Central memory CD8-positive, alpha-beta T cell (primary cell): ENCODE measurements at places on chromosomes 6 and 20.

- peaks cover under 1% of the 10 kb centered on the region for H3K27me3 ChIP-seq
- H3K36me3 ChIP-seq, result no peaks in the 10 kb centered on the region
- peaks cover 10% of the 10 kb centered on the region for H3K4me1 ChIP-seq
- H3K27ac ChIP-seq, result no peak overlapping the region
- DNase-seq, result no peak
Measured at GRCh38 chr20:44576297-44576696, 6.1 kb upstream of the PKIG start.

- H3K27me3 ChIP-seq, result peaks cover 56% of the 10 kb centered on the region
- H3K4me3 ChIP-seq, result no peak overlapping the region
- no peak overlapping the region for H3K27ac ChIP-seq
- DNase-seq, result no peak
- H3K36me3 ChIP-seq, result no peaks in the 10 kb centered on the region
- peaks cover 16% of the 10 kb centered on the region for H3K4me1 ChIP-seq
Measured at GRCh38 chr6:169886631-169887227, 135.3 kb downstream of the ERMARD start.

DNA sequence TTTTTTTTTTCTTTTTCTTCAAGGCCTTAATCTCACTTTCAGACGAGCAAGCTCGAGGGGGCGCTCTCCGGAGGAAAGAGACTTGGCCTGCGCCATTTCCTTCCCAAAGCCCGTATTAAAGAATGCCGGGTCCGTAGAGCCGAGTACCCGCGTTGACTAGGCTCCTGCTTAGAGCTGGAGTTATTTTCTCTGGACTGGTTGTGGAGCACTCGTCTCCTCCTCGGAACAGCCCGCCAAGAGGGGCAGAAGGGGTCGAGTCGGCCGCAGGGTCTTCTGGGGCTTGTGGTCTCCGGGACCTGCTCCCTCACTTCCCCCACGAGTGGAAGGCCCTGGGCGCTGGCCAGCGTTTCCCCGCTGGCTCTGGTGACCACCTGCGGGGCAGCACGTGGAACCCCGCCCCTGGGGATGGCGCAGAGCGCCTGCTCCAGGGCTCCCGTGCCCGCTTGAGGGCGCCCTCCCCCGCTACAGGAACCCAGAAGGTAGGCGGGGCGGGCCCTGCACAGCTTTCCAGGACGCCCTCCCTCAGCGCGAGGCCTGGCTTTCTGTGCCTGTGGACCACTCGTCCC is 2.7 kb upstream of the MEI4 start:
- no peak overlapping the region for H3K4me3 ChIP-seq
- H3K36me3 ChIP-seq, result no peaks in the 10 kb centered on the region
- H3K27ac ChIP-seq, result no peak overlapping the region

DNA sequence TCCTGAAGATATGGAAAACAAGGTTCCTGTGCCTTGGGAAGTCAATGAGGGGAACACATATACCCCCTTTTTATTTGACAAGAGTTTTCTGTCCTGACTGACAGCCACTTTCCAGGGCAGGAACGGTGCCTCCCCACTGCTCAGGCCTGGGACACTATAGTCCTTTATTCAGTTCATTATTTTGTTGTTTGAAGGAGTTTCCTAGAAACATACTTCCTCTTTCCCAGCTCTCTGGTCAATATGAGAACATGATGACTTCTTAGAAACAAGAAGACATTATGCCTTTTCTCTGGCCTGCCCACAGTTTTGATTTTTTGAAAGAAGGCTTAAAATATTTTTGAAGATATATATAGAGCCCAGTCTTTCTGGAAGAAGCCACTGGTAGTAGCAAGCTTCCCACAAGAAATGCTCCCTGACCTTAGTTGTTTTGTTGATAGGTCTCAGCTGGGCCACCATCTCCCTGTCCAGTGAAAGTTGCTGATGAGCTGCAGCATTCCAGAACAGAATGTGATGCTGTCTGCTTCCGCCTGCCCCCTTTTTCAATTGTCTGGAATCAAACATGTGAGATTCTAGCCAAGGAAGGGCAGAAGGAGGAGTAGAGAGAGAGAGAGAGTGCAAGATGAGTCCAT is 350.0 kb upstream of the PRND start:
- no peaks in the 10 kb centered on the region for H3K36me3 ChIP-seq
- DNase-seq, result no peak
- no peak overlapping the region for H3K4me3 ChIP-seq
- peaks cover 11% of the 10 kb centered on the region for H3K4me1 ChIP-seq
- H3K27me3 ChIP-seq, result peaks cover 12% of the 10 kb centered on the region

GRCh38 chr20:5268449-5268848 is 48.3 kb downstream of the PROKR2 start:
- H3K27me3 ChIP-seq, result no peaks in the 10 kb centered on the region
- peak overlapping the region; percentile 72 for H3K27ac ChIP-seq
- no peaks in the 10 kb centered on the region for H3K36me3 ChIP-seq
- peak overlapping the region; percentile 59 for H3K4me3 ChIP-seq
- peaks cover 28% of the 10 kb centered on the region for H3K4me1 ChIP-seq

DNA sequence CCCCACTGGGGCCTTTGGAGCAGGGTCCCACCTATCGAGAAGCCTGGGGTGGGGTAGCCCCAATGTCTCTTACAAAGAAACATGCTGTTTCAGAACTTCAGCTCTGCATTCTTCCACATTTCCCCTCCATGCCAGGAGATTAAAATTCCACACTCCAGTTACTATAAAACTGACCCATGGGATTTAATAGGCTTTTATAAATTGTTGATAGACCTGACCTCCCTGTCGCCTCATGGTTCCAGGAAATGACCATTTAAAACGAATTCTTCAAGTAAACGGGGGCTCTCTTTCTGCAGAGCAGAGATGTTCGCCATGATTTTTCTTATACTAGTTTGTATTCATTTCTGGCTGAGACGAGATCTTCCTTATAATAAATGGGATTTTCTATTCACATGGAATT is 19.3 kb downstream of the RIN2 start:
- no peak for DNase-seq
- no peaks in the 10 kb centered on the region for H3K36me3 ChIP-seq
- H3K4me3 ChIP-seq, result no peak overlapping the region
- H3K4me1 ChIP-seq, result no peaks in the 10 kb centered on the region

- no peak overlapping the region for H3K27ac ChIP-seq
- no peak for DNase-seq
- H3K36me3 ChIP-seq, result no peaks in the 10 kb centered on the region
- no peak overlapping the region for H3K4me3 ChIP-seq
Measured at GRCh38 chr6:41164551-41165120, 1.7 kb upstream of the TREM2 start.
